Liver (tissue), 10 donors: ENCODE measurements at places on chromosomes 5 and 9. TPM values are rescaled to one million over a fixed set of nuclear protein-coding genes. Genes with fewer than 3 reads are reported as not detected.
A peak's percentile ranks its signal among the peaks of the same experiment; 100 is the strongest.

DNA sequence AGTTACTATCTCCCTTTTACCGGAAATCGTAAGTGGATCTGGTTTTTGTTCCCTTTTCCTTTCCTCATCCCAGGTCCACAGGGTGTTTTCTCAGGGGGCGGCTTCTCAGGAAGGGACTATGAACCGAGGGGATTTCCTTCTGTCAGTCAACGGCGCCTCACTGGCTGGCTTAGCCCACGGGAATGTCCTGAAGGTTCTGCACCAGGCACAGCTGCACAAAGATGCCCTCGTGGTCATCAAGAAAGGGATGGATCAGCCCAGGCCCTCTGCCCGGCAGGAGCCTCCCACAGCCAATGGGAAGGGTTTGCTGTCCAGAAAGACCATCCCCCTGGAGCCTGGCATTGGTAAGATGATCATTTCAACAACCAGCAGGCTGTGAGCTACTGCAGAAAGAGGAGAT lies 75.8 kb downstream of the GOLPH3 start:
- no peak for DNase-seq
- no peaks in the 10 kb centered on the region for H3K4me1 ChIP-seq
- H3K27ac ChIP-seq, result peak overlapping the region; percentile 62
- H3K36me3 ChIP-seq, result peaks cover 19% of the 10 kb centered on the region
- no peaks in the 10 kb centered on the region for H3K27me3 ChIP-seq
- H3K4me3 ChIP-seq, result no peak overlapping the region

DNA sequence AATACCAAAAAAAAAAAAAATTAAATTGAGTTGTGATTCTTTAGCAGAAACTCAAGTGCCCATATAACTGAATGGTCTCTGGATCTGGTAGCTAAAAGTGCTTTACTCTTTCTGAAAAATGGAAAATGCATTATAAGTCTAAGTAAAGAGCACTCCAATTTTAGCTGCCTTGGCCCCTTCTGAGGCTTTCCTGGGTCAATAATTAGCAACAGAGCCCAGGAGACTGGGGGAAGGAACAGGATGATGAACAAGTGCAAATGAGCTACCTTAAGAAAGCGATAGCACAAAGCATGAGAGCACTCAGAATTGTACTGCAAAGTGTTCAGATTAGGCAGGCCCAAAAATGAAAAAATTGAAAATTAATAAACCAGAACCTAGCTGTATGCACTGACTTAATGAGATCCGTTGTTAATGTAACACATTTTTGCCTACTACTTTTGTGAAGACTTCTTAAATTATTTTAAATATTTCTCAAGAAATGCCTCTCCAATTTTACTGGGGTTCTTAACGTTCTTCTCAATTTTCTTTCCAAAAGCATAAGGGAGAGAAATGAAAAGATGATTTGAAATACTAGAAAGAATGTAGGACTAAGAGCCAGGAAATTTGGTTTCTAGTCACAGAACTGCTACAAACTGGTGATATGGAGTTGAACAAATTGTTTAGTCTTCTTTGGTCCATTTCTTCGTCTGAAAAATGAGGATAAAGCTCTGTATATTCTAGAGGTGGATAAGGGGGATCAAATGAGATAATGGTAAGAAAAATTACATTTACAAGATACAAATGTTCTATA lies 566.1 kb downstream of the PDE4D start:
- H3K4me3 ChIP-seq, result no peak overlapping the region
- H3K27me3 ChIP-seq, result no peaks in the 10 kb centered on the region
- H3K36me3 ChIP-seq, result no peaks in the 10 kb centered on the region
- H3K4me1 ChIP-seq, result no peaks in the 10 kb centered on the region

Gene MYOT
- total RNA-seq, result 1.3 TPM

Gene RETREG1
- total RNA-seq, result 0.70 TPM

GRCh38 chr5:66945389-66946349 lies 250.9 kb downstream of the CD180 start:
- H3K36me3 ChIP-seq, result no peaks in the 10 kb centered on the region
- no peak overlapping the region for H3K4me3 ChIP-seq
- H3K27me3 ChIP-seq, result no peaks in the 10 kb centered on the region
- H3K27ac ChIP-seq, result no peak overlapping the region

DNA sequence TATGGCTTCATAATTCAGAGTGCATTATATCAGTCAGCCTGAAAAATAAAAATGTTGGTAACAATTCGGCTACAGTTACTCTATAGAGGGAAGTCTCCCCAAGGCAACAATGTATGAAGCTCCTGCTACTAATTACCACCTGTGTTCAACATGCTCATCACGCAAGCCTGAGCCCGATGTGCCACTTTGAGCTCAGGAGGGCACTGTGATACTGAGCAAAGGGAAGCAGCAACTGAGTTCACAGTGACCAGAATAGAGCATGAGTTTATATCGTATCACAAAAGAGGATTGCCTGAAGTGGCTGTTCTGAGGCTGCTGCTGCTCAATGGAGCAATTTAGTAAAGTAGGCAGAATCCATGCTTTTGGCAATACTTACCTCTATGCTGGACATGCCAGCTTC lies 202.0 kb upstream of the HAPLN1 start:
- no peaks in the 10 kb centered on the region for H3K4me1 ChIP-seq
- no peaks in the 10 kb centered on the region for H3K27me3 ChIP-seq
- no peak for DNase-seq
- H3K4me3 ChIP-seq, result no peak overlapping the region
- no peaks in the 10 kb centered on the region for H3K36me3 ChIP-seq
